ENCODE measurements at places on chromosomes 1 and 21. TPM values are rescaled to one million over a fixed set of nuclear protein-coding genes. Genes with fewer than 3 reads are reported as not detected.

The OR2L2 gene
- 0.23 TPM for total RNA-seq

The BEND5 gene
- total RNA-seq: 0.73 TPM

The DCDC2B gene
- 0.16 TPM for total RNA-seq

The SLC44A5 gene
- not detected for total RNA-seq

The DPT gene
- total RNA-seq: not detected

The PUSL1 gene
- total RNA-seq: 39.5 TPM

The GRIK3 gene
- total RNA-seq: not detected

The DFFA gene
- 41.0 TPM for total RNA-seq

The MPZ gene
- total RNA-seq: 6.4 TPM
